ENCODE measurements at places on chromosomes 1 and 21.

GRCh38 chr1:222732216-222733159, 4.5 kb upstream of the FAM177B start:
- DNase-seq: no peak

DNA sequence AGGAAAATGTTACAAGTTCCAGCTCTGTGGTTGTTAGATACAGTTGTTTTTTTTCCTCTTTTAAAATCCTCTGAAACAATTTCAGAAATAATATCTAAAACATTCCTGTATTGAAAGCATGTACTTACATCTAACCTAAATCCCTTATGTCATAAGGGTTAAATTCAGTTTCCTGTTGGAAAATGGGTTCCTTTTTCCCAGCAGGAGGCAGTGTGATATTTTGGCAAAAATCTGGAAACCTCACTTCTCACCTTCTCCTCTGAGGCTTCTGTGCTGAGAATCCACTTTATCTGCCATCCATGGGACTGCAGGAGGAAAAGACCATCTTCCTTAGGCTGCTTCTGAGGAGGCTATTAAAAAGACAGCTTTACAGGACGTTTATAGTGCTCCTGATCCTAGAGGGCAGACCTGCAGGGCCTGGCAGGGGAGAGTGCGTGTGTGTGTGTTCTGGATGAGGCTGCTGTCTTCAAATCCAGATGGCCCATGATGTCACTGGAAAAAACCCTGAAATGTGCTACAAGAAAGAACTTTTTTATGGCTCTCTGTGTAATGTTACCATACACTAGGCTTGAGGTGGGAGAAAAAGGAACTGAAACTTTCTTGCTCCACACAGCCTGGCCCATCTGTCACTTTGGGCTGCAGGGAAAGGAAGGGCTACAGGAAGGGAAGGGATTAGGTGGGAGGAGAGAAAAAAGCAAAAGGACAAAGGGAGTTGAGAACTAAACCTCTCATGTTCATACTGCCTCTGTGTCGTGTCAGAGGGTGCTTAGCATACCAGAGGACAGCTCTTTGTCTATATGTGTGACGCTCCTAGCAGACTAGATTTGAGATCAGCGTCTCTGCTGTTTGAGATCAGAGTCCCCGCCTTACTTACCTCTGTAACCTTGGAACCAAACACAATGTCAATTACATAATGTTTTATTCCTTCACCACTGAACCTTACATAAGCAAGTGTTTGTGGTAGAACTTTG, 379.2 kb upstream of the SPAG17 start:
- DNase-seq: no peak

DNA sequence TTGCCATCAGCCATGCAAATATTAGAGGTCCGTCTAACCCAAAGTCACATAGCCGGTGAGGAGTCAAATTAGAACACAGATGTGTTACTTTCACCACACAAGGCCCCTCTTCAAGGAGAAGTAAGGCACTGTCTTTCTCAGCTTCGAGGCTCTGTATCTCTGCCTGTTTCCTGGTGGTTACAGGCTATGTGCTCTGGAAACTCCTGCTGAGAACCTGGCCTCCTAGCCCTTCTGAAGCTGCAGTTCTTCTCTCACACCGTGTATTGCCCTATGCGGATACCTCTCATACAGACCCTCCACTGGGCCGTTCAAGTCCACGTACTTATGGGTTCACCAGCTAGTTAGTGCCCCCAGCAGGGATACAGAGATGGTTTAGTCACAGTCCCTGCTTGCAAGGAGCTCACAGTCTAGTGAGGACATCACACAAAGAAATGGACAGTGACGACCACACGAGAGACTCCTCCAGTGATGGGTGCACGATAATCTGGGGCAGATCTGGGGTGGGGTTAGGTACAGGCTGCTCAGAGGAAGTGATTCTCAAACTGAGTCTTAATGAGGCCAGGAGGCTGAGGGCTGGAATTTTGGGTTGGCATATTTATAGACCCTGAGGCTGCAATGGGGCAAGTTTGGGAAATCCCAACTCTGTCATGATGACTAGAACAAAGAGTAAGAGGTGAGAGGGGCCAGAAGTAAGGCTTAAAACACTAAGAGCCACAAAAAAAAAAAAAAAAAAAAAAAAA, 22.8 kb upstream of the ELOA start:
- DNase-seq: no peak

DNA sequence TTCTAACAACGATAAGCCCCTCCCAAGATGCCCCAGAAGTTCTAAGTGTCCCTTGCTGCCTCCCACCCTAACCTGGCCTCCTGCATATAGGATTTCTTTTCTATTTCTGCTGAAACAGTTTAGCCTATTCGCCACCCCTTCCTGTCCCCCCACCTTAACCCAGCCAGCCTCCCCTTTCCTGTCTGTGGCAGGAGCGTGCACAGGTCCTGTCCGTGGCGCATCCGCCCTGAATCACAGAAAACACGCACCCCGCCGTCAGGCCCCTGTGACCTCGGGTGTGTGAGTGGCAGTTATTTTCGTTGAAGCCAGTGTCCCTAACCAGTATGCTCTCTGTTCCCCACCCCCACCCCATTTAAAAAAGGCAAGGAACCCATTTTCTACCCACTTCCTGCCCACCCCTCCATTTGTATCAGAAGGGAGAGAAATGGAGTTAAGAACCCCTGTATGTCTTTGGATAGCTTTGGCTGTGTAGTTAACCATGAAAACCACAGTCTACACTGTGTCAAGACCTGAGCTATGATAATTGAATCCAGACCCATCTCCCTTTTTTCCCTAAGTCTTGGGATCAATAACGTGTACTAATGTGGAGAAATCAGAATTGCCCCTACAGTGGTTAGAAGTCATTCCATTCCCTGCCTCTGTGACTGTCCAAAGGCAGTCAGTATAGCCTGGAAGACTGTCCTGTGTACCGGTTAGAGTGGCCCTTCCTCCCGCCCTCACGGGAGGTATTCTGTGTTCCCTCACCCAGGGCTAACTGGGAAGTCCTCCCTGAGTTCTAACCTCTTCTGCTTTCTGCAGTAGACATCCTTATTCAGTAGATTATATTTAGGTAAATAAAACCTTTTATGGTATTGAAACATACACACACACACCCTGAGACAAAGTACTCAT, 1.8 kb downstream of the PLEKHO1 start:
- DNase-seq: peak; percentile 73

DNA sequence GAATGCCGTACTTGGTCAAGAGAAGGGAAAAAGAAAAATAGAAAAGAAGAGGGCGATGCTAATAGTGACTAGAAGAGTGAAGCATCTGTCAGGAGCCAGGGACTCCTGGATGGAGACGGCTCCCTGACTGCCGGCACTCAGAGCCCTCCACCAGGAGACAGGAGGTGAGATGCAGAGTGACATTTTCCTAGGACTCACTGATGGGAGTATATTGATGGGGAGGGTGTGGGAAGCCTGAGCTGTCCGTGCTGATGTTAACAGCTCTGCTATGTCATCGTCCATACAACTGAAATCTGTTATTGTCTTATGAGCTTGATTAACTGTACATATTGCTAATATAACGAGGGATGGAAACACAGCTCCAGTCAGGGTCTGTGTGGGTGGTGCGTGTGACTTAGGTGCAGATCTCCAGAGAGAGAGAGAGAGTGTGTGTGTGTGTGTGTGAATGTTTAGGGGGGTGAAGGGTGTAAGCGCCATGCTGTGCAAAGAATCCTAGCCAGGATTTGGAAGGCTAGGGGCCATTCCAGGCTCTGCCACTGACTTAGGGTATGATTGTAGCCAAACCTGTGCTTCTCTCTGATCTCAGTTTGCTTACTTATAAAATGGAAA, 123.0 kb upstream of the KLHDC7A start:
- DNase-seq: no peak

DNA sequence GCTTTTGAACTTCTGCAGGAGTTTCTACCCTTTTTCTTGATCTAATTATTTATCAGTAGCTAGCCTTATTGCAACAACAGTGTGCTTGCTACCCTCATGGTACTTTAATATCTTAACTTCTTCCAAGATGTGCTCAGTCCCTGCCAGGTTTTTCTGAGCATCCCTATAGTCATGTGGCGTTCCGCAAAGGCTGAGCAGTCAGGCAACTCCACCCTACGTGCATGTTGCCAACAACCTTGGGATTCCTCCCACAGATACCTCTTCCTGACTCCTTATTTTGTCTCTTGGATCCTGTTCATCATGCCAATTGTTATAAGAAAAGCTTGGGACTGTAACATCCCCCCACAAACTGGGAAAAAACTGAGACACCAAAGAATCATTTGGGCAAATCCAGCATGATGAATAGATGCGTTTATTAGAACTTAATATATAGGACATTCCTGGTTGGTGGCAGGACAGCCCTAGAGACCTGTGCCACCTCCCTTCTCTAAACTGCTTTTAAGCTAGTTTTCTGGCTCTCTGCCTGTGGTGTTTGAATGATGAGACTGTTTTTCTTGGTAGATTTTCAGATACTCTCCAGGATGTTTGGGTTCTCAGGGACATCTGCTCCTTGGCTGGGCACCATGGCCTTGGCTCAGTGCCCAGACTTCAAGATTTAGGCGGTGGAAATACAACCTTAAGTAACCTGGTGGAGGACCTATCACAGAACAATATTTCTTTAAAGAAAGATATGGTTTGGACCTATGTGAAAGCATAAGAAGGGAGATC, 27.1 kb upstream of the KCTD3 start:
- DNase-seq: no peak

DNA sequence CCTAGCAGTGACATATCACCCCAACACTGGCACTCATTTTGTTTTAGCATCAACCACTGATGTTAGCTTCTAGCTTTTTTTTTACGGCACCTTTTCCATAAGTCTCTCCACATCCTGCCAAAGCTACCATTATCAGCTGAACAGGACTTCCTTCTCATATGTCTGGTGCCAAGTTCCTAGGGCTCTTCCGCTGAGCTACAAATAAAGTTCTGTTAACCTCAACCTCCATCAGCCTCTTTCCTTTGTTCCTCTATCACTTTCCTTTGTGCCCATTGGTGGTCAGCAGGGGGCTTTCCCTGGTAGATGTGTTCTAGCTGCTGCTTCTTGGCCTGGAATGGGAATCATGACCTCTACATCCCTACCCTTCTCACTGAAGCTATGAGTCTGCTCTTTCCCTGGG, 163.8 kb downstream of the FAF1 start:
- no peak for DNase-seq

Data from activated T-cell treated with anti-CD3 and anti-CD28 coated beads, Interleukin-2, amount 50 U/mL, for 1 hour (primary cell).